ENCODE measurements at places on chromosomes 1 and 21.

DNA sequence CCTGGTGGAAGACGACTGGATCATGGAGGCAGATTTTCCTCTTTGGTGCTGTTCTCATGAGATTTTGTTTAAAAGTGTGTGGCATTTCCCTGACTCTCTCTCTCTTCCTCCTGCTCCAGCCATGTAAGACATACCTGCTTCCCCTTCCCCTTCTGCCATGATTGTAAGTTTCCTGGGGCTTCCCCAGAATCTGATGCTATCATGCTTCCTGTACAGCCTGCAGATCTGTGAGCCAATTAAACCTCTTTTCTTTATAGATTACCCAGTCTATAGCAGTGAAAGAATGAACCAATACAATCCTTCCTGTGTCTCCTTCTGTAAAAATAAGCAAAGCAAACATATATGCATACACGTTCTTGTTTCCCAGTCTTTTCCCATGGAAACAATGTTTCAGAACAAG lies 273.2 kb downstream of the DYRK1A start:
- DNase-seq: no peak

DNA sequence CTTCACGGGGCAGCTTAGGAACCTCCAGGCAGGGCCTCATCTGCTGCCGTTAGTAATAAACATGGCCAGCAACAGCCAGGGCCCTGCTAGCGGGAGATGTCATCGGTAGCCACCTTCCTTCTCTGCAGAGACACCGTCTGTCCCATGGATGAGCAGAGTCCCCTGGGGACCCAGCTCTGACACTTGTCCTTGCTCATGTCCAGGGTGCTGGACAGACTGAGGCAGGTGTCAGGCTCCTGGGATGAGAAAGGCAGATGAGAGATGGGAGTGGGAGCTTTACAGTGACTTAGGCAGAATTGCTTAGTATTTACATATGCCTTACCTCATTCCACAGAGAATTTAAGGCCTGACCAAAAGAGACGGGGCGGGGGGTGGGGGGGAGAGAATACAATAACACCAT lies 25.0 kb downstream of the CAPN2 start:
- no peak for DNase-seq

DNA sequence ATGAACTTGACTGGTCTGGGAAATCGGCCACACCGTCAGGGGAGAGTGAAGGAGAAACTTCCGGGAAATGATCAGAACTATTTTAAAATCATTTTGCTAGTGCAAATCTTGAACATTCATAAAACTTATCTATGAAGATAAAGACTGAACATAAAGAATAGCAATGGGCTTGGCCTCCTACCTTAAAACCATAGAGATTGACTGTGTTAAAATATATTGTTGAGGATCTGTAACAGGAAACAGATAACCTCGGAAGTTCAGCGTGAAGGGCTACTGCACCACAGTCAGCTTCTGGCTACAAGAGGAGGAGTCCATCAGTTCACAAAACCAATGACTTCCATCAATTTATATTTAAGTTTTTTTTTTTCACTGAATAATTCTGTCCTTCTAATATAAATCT lies 127.3 kb downstream of the RGS7 start:
- no peak for DNase-seq

DNA sequence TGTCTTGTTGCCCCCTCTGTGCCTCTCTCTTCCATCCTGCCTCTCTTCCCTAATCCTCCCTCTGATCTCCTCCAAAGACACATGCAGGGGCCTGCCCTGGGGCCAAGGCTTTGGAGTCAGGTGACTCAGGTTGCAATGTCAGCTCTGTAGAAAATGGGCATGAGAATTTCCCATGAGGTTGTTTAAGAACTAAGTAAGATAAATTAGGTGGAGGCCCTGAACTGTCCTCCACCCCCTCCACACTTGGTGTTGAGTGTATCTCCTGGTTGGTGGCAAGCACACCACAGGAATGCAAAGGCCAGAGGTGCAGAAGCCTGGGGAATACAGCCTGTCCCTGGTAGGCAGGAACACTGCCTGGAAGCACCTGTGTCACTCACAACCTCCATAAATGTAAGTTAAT lies 63.9 kb upstream of the GRIK3 start:
- DNase-seq: no peak

GRCh38 chr1:32580348-32581017 lies 41.3 kb downstream of the ZBTB8A start:
- DNase-seq: no peak

DNA sequence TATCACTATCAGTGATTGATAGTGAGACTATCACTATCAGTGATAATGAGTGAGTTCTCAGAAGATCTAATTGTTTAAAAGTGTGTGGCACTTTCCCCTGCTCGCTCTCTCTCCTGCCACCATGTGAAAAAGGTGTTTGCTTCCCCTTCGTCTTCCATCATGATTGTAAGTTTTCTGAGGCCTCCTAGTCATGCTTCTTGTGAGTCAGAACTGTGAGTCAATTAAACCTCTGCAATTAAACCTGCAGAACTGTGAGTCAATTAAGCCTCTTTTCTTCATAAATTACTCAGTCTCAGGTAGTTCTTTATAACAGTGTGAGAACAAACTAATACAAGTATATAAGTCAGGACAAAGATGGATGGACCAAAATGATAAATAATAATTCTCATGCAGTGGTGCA lies 7.0 kb upstream of the IL23R start:
- no peak for DNase-seq

- no peak for DNase-seq
Measured at GRCh38 chr21:33674226-33674625, 31.9 kb downstream of the ITSN1 start.

DNA sequence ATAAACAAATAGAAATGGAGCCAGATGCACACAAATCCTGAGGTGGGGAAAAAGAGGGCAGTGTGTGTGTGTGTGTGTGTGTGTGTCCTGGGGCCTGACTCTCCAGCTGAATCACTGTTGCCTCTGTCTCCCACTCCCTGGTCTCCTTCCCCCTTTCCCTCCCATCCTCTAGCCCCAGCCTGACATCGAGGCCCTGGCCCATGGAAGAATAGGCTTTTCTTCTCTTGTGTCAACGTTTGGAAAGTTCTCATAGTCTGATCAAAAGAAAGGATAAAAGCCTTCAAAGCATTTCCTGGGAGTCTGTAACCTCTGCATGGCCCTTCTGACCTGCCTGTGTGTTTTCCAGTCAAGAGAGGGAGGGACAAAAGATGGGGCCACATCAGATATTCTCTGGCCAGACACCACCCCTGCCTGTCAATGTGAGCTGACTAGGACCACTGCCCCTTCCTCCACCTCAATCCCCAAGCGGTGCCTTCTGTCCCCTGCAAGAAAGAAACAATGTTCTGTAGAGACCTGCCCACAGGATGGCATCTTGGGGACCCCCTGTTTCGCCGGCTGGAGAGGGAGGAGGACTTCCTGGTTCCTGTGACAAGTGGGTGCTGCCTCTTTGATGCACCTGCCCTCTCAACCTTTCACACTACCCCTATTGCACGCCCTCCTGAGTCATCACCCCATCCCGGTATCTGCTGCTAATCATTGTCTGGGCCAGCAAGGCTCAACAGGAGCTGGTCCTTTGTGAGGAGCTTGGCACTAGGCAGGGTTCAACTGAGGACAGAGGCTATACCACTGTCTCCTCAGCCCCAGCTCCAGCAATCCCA lies 16.2 kb downstream of the KCNJ10 start:
- no peak for DNase-seq

DNA sequence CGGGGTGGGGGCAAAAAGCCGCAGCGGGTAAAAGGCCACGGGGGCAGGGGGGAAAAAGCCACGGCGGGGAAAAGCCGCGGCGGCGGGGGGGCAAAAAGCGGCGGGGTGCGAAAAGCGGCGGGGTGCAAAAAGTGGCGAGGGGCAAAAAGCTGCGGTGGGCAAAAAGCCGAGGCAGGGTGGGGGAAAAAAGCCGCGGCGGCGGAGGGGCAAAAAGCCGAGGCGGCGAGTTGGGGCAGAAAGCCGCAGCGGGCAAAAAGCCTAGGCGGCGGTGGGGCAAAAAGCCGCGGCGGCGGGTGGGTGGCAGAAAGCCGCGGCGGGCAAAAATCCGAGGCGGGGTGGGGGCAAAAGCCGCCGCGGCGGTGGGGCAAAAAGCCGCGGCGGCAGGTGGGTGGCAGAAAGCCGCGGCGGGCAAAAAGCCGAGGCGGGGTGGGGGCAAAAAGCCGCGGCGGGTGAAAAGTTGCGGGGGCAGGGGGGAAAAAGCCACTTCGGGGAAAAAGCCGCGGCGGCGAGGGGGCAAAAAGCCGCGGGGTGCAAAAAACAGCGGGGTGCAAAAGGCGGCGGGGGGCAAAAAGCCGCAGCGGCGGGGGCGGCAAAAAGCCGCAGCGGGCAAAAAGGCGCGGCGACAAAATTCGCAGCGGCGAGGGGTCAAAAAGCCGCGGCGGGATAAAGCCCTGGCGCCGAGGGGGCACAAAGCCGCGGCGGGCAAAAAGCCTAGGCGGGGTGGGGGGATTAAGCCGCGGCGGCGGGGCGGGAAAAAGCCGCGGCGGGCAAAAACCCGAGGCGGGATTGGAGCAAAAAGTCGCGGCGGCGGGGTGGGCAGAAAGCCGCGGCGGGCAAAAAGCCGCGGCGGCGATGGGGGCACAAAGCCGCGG lies 3901.2 kb downstream of the SRGAP2C start:
- DNase-seq: no peak

GRCh38 chr21:14763695-14764064 lies 217.6 kb upstream of the SAMSN1 start:
- DNase-seq: no peak

DNA sequence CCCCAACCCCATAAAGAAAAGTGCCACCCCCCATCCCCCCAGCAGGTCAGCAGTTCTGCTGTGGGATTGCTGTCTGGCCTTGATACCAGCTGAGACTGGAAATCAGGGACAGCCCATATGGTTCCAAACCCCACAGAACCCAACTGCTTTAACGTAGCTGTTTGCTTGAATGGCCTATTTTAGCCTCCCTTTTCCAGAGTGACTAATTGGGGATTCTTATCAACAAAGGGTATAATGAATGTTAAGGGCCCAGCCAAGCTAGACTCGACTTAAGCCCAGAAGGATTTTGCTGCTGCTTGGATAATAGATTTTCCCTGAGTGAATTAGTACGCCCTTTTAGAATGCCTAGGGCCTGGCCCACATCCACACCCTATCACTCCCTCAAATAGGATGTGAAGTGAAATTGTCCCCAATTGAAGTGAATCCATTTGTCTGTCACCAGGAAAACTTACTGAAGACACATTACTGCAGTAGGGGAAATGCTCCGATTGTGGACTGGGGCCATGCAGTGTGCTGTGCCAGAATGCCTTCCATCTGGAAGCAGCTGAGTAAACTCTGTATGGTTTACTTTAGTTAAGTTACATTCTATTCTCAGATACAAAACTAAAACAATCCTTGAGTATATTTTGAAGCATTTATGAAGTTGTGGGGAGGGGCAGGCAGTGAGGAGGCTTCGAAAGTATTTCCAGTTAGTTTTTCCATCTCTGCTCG lies 156.9 kb downstream of the DHRS3 start:
- no peak for DNase-seq

DNA sequence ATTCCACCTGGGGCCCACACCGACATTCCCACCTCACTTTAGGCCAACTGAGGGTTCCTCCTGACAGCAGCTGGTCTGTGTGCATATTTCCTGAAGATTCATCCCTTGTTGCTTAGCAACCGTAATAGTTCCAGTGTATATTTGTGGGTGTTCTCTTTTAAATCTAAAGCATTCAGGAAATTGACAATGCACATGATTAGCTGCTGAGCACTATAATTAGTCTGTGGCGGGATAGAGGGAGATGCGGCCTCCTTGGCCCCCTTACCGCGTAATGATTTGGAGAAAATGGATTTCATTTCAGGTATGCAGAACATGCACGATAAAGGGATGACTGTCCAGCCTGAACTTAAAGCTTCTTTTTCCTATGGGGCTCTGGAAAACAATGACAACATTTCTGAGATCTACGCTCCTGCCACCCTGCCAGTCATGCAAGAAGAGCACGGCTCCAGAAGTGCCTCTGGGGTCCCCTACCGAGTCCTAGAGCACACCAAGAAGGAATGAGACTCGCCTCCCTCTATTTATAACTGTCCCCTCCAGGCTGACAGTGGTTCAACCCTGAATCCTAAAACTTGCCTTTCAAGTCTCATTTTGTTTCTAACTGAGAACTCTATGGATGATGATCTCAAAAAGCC lies 33.8 kb upstream of the RCAN3 start:
- peak; percentile 42 for DNase-seq

DNA sequence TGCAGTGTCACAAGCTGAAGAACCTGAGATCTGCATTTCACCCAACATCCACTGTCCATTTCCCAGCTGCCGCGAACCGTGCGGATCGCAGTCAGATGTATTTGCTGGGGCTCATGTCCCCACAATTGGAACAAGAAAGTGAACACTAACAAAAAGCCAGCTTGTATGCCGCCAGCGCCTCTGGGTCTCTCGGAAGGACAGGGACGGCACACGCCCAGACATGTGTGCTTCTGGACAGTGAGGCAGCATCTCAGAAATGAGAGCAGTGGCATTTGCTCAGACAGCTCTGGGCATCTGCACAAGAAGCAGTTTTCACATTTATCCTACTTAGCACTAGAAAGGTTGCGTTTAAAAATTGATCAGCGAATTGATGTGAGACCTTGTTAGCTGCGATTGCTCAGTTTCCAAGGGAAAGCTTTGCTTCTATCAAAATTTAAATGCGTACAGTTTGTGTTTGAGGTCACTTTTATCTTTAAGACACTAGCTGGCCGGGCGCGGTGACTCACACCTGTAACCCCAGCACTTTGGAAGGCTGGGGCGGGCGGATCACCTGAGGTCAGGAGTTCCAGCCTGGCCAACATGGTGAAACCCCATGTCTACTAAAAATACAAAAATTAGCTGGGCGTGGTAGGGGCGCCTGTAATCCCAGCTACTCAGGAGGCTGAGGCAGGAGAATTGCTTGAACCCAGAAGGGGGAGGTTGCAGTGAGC lies 28.7 kb downstream of the KCNAB2 start:
- no peak for DNase-seq

DNA sequence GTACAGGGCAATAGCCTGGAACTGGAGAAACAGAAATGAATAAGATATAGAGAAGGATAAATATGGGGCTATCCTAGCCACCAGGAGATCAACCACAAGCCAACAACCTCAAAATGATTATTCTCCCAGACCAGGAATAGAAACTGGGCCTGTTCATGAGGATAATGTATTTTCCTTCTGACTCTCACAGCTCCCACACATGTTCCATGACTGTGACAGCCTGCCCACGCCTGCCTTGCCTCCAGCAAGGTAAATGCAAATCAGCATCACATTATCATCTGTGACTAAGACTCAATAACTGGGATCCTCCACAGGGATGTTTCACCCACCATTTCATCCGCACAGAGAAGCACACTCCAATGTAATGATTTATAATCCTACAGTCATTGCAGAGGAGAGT lies 3.3 kb downstream of the ENSA start:
- no peak for DNase-seq

- DNase-seq: no peak
Measured at GRCh38 chr1:6700853-6701436, 671 bp downstream of the DNAJC11 start.

- no peak for DNase-seq
Measured at GRCh38 chr1:170200161-170200560, 54.4 kb downstream of the NTMT2 start.

GRCh38 chr1:242201090-242201489 lies 202.2 kb upstream of the MAP1LC3C start:
- no peak for DNase-seq

- peak; percentile 15 for DNase-seq
Measured at GRCh38 chr1:45359882-45360513, 19.8 kb upstream of the MUTYH start.

DNA sequence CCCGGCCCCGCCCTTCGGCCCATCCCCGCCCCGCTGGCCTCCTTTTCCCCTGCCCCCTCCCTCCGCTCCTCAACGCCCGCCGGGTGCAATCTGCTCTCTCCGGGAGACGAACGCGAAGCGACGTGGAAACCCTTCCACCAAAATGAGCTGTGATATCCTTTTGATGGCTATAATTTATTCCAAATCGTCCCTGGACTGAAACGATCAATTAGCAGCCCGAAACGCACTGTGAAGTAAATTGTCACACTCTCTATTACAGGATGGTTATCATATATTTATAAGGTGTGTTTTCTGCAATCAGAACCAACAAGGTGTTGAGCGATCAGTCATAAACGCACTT lies 134.6 kb upstream of the BARHL2 start:
- no peak for DNase-seq
